Fibroblast of skin of left biceps (primary cell): ENCODE measurements at places on chromosomes 4 and X.

- DNase-seq: no peak
Observed at GRCh38 chr4:138510053-138510452, 267.9 kb upstream of the SLC7A11 start.

DNA sequence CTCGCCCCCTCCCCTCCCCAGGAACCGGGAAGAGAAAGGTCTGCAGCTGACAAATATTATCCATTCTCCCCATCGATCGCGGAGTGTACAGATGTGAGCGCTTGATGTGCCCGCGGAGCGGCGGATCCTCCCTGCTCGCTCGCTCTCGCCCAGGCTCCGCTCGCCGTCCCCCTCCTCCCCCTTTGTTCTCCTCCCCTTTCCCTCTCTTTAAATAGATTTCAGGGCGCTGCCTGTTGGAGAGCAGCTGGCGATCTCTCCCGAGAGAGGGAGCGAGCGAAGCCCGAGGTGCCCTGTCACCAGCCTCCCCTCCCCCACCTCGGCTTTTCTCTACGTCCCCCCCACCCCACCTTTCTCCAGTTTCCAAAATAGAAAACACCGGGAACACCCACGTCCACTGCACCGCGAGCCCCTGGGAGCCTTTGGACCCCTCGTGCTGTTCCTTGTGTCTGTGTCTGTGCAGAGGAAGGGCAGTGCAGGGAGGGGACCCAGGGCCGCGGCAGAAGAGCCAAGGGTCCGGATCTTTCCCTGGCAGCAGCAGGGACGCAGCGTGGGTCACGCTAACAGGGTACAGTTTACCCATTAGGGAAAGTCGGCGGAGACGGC lies 56.6 kb upstream of the BCOR start:
- no peak for DNase-seq

DNA sequence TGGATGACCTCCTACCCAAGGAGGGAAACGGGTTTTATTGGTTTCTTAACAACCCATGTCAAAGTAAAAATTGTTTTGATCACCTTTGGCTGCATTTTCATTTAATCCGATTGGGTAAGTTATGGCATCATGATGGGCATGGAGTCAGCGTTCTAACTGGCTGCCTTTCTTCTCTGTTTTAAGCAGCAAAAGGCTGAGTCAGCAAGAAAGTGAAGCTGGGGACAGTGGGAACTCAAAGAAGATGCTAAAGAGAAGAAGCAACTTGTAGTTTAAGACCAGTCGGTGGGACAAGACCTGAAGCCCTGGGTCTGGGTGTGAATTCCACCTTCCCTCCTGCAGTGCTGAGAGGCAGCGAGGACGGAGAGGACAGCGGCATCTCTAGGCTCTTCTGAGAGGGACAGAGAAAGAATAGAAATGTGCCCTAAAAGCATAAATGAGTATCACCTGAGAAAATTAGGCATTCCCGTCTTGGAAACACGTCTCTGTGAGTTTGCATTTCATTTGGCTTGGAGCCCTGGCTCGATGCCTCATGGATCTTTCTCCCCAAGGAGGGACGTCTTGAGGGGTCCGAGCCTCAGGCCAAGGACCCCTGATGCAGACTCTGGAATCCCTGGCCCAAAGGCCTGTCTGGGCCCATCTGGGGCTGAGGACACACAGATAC lies 82.0 kb downstream of the CRMP1 start:
- DNase-seq: no peak

GRCh38 chr4:85939595-85939994 lies 420.3 kb downstream of the MAPK10 start:
- no peak for DNase-seq

GRCh38 chr4:151921386-151921785 lies 160.6 kb upstream of the GATB start:
- peak; percentile 10 for DNase-seq

DNA sequence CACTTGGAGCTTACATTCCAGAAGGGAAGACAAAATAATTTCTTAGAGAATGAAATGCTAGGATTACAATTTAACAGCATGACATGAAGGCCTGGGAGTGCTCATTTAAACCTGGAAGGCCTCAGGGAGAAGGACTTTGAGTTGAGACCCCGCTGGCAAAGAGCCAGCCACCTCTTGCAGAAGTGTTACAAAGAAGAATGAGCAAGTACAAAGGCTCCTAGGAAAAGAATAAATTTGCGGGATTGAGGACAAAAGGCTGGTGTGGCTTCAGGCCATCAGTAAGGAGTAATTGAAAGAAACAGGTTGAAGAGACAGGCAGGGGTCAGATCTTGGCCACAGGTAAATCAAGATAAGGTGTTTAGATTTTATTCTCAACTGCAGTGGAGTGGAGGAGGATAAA lies 3.1 kb upstream of the ELOVL6 start:
- no peak for DNase-seq

DNA sequence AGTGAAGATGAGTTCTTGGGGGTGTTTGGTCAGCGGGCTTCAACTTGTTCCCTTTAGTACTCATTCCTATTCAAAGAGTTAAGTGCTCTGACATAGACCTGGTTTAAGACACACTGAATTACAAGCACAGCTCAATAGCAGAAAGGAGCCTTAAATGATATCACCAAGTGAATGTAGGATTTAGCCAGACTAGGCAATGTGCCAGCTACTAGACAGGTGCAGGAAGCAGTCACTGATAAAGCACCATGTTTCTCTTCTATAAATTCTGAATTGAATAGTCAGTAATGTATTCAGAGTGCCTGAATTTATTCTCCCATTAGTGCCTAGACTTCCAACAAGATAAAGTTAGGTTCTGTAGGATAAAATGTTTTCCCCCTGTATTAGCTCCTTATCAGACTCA lies 63.6 kb downstream of the ASB9 start:
- no peak for DNase-seq

DNA sequence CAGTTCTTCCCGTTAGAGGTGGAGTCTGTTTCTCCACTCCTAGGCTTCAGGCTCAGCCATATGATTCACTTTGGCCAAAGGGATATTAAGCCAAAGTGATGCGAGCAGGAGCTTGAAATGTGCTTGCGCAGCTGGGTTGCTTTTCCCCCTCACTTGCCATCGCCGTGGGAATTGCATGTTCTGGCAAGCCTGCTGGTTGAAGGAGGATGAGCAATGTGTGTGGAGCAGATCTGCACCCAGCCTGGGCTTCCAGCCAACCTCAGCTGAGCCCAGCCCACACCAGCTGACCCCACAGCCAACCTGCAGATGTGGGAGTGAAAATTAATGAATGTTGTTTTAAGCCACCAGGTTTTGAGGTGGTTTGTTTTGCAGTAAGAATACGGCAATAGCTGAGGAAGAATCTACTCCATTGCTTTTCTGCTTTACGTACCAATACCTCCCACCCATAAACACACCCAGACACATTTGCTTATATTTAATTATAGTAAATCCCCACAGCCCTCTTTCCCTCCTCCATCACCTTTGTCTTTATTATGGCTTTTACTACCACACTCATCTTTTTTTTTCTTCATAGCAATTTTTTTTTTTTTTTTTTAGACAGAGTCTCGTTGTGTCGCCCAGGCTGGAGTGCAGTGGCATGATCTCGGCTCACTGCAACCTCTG lies 132.8 kb upstream of the FUNDC1 start:
- DNase-seq: peak; percentile 50

DNA sequence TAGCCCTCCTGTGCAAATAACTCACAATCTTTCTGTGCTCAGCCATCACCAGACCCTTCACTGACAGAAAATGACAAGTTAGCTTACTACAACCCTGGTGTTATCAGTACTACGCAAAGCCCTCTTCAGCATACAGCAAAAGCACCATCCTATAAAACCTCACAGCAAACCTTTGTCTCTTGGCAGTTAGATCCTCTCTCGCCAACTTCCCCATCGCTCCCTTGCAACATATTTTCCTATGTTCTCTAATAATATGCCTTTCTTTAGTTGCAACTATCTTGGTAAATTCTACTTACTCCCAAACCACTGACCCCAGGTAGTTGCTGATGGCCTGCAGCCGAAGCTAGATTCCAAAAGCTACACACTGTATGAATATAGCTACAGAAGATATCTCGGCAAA lies 856.9 kb upstream of the FRG1 start:
- DNase-seq: no peak

- no peak for DNase-seq
Observed at GRCh38 chr4:48979914-48980579, 6.0 kb upstream of the CWH43 start.

DNA sequence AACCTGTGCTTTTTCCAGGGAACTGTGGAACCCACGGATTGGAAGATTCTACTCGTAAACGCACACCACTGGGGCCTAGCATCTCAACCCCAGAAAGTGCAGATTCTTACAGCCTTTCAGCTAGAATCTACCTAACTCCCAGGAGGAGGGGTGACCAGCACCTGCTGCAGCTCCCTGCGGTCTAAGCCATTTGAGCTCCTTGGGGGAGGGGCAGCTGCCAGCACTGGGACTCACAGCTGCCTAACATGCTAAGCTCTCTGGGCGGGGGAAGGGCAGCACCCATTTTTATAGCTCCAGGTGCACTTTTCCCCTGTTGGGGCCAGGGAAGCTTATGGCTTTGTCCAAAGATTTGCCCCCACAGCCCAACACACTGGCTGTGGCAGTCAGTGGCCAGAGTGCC lies 595.7 kb upstream of the EPHA5 start:
- no peak for DNase-seq

GRCh38 chr4:155207534-155208257 lies 740 bp upstream of the NPY2R start:
- DNase-seq: no peak

DNA sequence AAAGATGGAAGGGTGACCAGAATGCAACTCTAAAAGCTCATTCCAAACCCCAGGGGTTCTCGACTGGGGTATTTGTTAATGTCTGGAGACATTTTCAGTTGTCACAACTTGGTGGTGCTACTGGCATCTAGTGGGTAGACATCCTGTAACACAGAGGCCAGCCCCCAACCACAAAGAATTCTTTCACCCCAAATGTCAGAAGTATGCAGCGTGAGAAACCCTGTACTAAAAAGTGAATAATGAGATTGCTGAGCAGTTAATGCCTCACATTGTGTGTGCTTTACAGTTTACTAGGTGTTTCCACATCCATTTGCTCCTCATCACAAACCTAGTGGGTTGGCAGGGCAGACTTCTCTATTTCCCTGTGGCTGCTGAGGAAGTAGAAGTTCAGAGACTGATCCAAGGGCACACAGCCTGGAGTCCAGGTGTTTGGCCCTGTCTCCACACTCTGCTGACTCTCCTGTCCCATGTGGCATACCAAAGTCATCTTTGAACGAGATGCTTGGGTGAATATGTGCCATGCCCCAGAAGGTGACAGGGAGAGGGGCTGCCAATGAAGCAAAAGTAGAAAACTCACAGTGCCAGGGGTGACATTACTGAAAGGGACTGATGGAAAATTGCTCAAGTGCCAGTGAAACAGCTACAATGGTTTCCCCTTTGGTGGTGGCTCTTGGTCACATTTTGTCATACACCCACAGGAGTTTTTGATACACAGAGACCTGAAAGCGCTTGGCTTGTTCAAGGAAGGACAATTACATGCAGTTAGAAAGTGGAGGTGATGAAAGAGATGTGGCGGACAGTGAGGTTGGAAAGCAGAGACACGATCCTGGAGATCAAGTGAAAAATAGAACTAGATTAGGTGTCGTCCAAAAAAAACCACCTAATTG lies 10.1 kb upstream of the TMEM154 start:
- no peak for DNase-seq

GRCh38 chrX:69034451-69034850 lies 130.8 kb downstream of the PJA1 start:
- DNase-seq: no peak

DNA sequence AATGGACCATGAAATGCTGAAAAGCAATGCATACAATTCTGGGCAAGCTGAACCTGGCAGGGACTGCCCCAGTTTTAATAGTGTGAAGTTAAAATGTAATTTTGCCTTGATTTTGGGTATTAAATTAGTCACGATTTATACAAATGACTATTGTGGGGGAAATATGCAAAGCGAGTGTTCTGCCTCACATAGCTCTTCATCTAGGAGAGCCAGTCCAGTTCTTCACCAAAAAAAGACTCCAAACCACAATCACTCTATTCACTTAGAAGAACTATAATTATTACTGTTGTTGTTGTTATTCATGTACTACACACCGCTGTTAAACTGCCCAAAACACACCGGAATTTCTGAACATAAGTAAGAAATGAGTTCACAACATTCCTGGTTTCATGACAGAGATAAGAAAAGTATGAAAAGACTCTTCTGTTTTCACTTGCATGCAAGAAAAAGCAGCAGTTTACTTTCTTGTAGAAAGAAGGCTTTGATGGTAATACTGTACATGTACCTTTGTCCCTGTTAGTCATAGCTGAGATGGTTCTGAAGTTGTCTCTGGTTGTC lies 101.9 kb downstream of the QRFPR start:
- no peak for DNase-seq

- no peak for DNase-seq
Observed at GRCh38 chr4:24932515-24933225, 19.8 kb upstream of the CCDC149 start.

- no peak for DNase-seq
Observed at GRCh38 chrX:72308566-72309296, 3.0 kb upstream of the CITED1 start.

GRCh38 chrX:115521741-115522140 lies 39.2 kb upstream of the PLS3 start:
- no peak for DNase-seq

- DNase-seq: no peak
Observed at GRCh38 chrX:136880003-136880451, 498 bp downstream of the RBMX start.

DNA sequence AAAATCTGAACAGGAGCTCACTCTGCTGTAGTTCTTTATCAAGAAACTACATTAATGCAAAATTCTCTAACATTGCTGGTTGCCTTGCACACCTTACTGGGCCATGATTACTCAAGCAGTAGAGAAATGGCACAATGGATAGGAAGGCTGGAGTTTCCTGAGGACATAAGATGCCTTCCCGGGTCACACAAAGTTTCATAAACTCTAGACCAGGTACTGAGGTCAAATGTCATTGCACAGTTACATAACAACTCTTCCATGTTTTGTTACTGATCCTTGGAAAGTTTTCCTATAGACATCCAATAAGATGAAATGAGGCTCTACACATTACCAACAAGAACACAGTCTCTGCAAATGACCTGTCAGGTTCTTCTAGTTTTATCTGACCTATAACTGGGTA lies 9.9 kb downstream of the TEC start:
- DNase-seq: no peak

DNA sequence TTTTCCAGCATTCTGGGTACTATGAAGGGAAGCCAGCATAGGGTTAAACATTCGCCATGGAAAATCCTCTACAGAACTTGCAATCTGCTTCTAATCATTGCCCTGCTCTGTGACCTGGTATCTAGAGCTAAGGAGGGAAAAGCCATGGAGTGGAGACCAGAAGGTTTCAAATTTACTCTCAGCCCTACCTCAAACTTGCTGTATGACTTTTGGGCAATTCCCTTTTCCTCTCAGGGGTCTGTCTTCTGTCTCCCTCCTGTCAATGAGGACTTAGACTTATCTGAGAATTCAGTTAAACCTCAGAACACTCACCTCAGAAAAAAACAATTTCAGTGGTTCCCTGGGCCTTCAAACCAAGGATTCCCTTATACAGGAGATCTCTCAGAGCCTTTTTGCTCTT lies 29.1 kb downstream of the ARHGEF9 start:
- DNase-seq: no peak

GRCh38 chr4:6415031-6415705 lies 57.2 kb downstream of the PPP2R2C start:
- no peak for DNase-seq
